ENCODE measurements at places on chromosomes 2 and 18.

- no peak for DNase-seq
These were observed 118.5 kb downstream of the CALCRL start for GRCh38 chr2:187329586-187329985.

DNA sequence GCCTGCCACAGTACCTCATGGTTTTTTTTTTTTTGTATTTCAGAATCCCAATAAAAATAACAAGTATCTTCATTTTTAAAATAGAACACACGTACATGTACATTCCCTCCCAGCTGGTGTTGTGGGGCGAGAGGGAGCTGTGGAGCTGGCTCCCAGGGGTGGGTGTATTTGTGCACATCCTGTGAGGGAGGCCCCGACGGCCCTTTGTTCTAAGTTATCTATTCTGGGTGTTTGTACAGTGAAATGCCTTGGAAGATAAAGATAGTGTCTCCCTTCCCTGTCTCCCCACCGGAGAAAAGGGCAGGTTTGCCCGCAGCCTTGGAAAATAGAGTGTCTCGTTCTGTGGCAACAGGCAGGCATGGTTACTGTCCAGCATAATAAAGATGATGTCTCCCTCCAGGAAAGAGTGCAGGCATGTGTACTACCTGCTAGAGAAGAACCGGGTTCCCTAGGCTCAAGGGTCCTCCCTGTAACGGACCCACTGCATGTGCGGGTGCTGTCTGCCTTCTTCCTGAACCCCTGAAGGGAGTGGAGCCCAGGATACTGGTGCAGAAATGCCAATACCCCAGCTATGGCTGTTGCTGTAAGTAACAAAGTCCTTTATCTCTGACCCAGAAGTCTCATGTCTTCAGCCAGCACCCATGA lies 12.1 kb upstream of the ALLC start:
- no peak for DNase-seq

- no peak for DNase-seq
These were observed 711 bp downstream of the SFXN5 start for GRCh38 chr2:73070643-73071359.

DNA sequence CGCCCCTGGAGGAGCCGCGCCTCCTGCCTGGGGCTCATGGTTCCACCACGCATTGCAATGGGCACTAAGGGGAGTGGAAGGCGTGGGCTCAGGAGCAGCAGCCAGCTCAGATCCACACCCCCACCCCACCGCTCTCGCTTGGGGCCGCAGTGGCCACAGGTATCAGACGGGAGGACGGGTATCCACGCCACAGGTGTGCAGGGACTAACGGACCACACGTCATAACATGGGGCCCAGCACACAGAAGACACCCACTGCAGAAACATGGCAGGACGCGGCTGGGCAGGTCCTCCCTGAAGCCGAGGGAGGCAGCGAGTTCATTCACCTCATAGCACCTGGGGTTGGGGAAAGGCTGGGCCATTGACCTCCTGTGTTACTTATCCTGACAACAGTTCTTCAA lies 13.0 kb downstream of the HDAC4 start:
- no peak for DNase-seq

DNA sequence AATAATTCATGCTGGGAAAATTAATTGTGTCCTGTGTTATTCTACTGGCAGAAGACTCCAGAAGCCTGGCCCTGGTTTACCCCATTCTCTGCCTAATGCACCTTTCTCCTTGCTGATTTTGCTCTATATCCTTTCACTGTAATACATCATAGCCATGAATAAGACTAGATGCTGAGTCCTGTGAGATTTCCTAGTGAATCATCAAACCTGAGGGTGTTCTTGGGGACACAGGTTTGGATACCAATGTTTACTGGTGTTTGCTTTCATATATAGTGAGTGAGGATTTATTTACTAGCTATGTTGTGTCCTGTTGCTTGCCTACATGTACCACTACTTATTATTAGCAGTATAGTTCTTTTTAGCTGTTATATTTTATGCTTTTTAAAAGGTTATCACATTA lies 6.5 kb downstream of the METTL5 start:
- DNase-seq: no peak

DNA sequence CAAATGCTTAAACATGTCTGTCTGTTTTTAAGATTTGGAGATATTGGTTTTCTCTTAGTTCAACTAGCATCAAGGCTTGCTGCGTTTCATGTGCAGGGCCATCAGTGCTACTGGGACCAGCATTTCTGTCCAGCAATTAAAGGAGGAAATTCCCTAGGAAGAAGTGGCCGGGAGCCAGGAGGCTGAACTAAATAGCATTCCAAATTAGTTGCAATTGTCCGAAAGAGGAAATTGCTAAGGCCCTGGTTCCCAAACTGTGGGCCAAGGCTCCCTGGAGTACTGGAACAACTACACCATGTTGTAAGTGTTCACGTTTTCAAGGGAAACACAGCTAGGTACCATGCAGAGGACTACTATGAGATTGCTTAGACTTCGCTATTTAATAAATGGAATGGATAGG lies 257.9 kb downstream of the PTPRM start:
- no peak for DNase-seq

DNA sequence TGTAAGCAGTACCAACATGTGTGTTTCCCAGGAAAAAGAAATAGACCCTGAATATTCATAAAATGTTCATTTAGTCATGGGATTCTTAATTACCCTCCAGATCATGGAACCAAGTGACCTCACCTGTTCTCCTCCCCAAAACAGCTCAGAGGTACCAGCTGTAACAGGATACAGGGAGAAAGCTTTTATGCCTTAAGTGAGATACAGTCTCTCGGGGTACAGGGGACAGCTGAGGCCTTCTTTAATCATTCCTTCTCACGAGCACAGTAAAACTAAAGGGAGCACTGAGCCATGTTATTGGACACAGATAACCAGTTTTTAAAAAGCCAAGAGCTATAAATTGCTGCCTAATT lies 16.6 kb downstream of the EPHA4 start:
- DNase-seq: no peak

- DNase-seq: no peak
These were observed 1.1 kb upstream of the TTC27 start for GRCh38 chr2:32626639-32627221.

All from NCI-H1417 treated with DMSO at 0.1 percent for 48 hours (cell line).